ENCODE measurements at places on chromosomes 6 and 20.

DNA sequence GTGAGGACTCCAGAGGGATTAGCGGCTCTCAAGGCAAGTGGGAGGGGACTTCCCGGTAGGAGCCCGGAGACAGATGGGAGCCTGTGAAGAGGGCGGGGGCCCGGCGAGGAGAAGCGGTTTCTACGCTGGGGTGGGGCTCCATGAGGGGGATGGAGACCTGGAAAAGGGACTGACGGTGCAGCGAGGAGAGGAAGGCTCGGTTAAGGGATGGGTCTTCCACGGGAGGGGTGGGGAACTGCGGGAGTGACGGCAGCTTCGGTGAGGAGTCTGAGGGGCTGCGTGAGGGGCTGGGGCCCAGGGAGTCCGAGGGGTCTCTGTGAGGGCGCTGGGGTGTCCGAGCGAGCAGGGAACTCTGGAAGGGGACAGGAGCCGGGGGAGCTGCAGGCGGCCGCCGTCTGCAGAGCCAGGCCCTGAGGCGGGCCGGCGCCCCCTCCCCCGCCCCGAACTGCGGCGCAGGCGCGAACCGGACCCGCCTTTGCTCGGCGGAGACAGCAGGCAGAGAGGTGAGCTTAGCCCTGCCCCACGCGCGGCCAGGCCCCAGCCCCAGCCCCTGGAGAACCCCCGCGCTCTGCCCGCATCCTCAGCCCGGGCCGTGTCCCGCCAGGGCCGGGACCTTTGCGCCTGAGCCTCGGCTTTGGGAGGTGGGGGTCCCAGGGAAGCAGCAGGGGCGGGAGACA is at the start of gene NRSN2:
Gene NRSN2 (plus strand): TSS at position 472 of the 677 bp plus-strand sequence. CDS start 2,533 bp downstream, outside the sequence.
- ATAC-seq, result peak; percentile 62

DNA sequence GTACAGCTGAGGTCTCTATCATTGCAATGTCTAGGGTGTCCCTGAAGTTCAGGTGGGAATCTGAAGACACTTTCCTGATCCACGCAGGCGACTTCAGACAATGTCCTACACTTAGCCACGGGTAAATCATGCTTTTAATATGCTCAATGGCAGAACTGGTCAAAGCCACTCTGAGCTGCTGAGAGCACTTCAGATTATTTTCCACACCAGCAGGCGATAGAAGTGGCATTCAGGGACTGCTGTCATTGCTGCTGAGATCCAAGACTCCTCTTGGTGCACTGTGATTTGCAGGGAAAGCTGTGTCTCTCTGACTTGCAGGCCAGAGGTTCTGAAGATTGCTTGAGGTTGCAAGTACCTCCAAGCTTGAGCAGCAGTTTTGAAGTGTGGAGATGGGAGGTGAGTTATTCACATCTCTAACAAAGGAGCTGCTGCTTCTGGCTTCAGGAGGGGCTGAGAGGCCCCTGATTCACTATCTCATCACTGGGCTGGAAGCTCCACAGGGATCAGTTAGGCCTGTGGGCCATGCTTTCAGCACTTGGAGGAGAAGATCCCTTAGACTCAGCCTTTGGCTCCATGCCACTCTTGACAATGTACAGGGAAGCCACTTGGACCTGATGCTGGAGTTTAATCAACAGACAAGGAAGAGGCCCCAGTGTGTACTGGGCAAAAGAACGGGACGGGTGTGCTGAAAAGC is 2.9 kb upstream of the SSTR4 start:
- no peak for ATAC-seq

GRCh38 chr20:50050660-50051308 is 62.2 kb downstream of the UBE2V1 start:
- no peak for ATAC-seq

GRCh38 chr6:15739353-15739752 is 76.5 kb upstream of the DTNBP1 start:
- ATAC-seq, result no peak

- no peak for ATAC-seq
These were observed 220.8 kb upstream of the HEY2 start for GRCh38 chr6:125528621-125529041.

GRCh38 chr20:5807431-5807830 is 57.2 kb downstream of the SHLD1 start:
- no peak for ATAC-seq

GRCh38 chr20:46559685-46560440 is 9.4 kb upstream of the OCSTAMP start:
- no peak for ATAC-seq

DNA sequence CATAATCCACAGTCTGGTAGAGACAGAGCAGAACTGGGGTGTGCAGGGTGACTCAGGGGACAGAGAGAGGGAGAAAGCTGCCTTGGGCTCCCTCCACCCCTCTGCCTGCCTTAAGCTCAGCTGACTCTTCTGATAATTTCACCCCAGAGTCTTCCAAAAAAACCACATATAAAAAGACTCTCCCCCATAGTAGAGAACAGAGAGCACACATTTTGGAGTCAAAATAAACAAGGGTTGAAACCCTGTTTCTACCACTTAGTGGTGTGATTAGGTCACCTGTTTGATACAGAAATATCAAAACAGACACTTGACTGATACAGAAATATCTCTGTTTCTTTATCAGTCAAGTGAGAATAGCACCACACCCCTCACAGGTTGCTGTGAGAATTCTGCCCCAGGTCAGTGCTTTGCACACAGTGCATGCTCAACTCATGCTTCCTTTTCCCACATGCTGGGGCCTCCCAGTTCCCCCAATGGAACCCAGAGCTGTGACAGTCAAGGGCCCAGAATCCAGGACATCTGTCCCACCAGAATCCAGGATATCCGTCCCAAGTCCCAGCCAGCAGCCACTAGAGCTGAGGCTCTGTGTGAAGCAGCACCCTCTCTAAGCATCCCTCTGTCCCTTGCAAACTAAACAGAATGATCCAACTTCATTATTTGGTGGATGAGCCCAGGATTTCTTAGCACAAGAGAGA is 1.2 kb downstream of the TREML2 start:
- no peak for ATAC-seq

All from gastroesophageal sphincter (tissue), 4 donors.